ENCODE measurements at places on chromosomes 2 and 18.

DNA sequence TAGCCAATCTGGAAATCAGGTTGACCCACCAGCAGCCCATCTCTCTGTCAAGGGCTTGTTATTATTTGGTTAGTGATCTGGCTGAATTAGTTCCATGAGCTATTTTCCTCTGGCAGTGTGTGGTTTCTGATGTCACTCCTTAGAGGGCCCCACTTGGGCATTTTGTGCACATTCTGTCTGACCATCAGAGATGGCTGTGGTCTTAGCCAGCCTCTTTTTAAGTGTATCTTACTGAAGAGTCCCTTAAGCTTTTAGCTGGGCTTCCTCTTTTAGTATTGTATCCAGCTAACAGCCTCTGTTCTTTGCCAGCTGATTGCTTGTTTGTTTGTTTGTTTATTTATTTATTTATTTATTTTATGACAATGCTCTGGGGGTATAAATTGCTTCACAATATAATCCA is 951.1 kb upstream of the CNTNAP5 start:
- DNase-seq = no peak

GRCh38 chr18:26089293-26090129 is 902 bp downstream of the SS18 start:
- peak; percentile 59 for DNase-seq

DNA sequence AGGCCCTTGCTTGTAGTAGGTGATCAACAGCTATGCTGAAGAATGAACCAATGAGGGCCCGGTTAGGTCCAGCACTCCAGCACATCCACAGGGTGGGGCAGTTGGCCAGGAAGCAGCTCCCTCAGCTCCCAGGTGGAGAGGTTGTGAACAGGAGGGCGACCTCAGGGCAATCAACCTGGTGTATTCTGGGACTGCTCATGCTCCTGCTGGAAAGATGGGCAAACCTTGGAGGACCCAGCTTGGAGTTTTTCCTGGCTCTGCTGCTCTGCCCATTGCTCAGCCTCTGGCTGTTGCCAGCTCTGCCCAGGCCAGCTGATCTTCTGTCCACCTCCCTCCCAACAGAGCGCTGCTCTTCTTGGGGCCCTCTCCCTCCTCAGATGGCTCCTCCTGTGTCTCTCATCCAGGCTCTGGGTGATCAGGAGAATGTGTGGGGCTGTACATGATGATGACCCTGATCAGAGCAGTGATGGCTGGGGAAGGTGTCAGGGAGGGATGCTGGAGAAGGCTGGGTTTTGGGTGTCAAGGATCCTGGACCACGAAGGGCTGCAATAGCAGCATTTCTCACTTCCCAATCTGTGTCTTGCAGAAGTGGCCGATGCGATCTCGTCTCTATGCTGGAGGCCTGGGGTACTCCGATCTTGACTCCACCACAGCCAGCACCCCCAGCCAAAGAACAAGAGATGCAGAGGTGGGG is 3.4 kb downstream of the TCF23 start:
- DNase-seq = no peak

GRCh38 chr2:211512806-211513205 is 956.4 kb downstream of the CPS1 start:
- no peak for DNase-seq

- no peak for DNase-seq
Observed at GRCh38 chr2:99554238-99554637, 64.4 kb upstream of the REV1 start.

GRCh38 chr2:70403267-70404053 is 101.6 kb upstream of the FAM136A start:
- DNase-seq = no peak

DNA sequence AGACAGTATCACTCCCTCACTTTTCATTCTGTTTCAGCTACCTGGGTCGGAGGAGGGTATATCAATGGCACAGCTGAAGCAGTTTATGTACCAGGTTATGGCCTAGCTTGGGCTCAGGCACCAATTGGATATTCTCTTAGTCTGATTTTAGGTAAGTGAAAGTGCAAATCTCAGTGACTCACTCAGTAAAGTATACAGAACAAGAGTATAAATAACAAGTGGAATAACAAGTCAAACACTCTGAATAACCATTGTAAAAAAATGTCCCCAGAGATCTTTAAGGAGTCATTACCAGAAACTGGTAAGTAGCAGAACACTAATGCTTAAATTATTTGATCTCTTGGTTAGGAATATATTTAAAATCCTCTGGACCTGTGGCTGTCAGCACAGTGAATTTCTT is 5.7 kb downstream of the SLC5A7 start:
- no peak for DNase-seq

GRCh38 chr18:10388373-10388772 is 66.1 kb upstream of the APCDD1 start:
- no peak for DNase-seq

- DNase-seq = peak; percentile 81
Observed at GRCh38 chr2:233124421-233125080, 64.4 kb downstream of the INPP5D start.

DNA sequence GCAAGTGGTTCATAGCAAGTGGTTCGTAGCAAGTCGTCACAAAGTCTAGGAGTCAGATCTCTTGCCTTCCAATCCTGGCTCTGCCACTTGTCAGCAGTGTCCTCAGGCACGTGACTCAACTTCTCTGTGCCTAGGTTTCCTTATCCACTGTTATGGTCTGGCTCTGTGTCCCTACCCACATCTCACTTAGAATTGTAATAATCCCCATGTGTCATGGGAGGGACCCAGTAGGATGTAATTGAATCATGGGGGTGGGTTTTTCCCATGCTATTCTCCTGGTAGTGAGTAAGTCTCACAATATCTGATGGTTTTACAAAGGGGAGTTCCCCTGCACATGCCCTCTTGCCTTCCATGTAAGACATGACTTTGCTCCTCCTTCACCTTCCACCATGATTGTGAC is 51.8 kb upstream of the AP1S3 start:
- no peak for DNase-seq

- no peak for DNase-seq
Observed at GRCh38 chr2:34291076-34291475, 692.0 kb upstream of the FAM98A start.

DNA sequence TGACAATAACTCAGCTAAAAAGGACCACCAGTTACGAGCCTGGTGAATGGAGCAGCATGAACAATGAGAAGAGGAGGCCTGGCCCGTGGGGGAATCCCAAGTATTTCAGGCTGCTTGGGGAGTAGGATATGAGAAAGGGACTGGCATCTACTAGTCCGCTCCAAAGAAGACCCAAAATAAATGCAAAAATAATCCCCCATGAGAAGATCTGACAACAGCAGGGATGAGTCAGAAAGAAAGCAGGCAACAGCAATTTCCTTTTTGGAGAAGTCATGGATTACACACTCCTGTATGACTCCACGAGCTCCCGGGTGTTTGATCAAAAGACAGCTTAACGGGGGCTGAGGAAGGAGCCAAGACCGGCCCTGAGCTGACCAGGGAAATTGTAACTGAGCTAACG is 111.4 kb downstream of the SOX11 start:
- no peak for DNase-seq

GRCh38 chr2:106995556-106995955 is 109.6 kb upstream of the ST6GAL2 start:
- no peak for DNase-seq

GRCh38 chr18:8707556-8708300 is 2.4 kb downstream of the MTCL1 start:
- peak; percentile 31 for DNase-seq

DNA sequence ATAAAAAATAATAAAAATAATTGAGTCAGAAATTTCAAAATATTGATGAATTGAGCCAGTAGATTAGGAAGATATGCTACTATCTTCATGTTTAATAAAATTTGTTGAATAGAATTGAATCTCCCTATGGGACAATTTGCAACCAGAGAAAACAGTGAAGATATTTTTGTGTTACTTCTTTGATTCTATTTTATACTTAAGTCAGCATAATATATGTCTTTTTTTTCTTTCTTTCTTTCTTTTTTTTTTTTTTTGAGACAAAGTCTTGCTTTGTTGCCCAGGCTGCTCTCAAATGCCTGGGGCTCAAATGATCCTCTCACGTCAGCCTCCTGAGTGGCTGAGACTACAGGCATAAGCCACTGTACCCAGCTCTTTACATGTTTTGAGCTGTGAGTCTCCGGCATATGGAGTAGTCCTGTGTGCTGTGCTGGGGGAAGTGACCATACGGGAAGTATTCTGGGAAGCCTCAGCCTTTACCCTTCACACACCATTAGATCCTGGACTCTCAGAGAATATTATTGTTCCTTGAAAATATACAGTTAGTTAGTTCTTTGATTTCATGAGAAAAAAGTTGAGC is 13.8 kb upstream of the IAH1 start:
- DNase-seq = no peak

DNA sequence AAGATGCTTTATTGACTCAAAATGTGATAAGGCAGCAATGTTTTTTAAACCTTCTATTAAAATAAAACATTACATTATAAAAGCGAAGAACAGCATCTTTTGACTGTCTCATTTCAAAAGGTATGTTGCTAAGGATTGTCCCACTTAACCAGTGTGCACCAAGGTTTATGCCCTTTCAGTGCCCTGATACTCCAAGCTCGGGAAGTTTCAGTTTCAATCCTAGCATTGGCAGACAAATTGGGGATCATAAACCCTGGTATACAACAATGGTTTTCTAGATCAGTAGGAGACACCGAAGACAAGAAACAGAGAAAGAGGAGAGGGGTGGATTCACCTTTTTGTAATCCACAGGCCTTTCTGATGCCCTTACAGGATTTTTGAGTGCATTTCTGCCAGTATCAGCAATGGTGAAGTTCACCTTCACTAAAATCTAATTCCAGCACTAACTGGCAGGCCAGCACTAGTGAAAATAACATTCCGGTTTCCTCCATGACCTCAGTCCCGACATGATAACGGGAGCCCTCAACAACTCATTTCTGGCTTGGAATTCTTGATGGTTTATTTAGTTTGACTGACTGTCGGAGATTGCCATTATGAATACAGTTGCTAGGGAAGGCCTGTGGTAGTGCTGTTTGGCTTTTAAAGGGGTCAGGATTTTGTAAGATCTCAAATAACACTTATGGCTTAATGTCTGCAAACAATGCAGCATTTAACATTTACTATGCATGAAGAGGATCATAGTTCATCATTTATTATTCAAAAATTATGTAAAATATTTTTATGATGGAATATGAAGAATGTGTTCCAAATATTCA is 33.3 kb upstream of the FIGN start:
- no peak for DNase-seq

- no peak for DNase-seq
Observed at GRCh38 chr2:69493268-69493667, 56.0 kb upstream of the NFU1 start.

GRCh38 chr2:27152796-27153464 is 4.1 kb downstream of the TCF23 start:
- no peak for DNase-seq

GRCh38 chr2:85770369-85770768 is 16.6 kb downstream of the ATOH8 start:
- DNase-seq = no peak

- DNase-seq = no peak
Observed at GRCh38 chr18:79300413-79300812, 95.3 kb upstream of the NFATC1 start.

- no peak for DNase-seq
Observed at GRCh38 chr2:69032336-69032735, 19.4 kb downstream of the ANTXR1 start.

DNA sequence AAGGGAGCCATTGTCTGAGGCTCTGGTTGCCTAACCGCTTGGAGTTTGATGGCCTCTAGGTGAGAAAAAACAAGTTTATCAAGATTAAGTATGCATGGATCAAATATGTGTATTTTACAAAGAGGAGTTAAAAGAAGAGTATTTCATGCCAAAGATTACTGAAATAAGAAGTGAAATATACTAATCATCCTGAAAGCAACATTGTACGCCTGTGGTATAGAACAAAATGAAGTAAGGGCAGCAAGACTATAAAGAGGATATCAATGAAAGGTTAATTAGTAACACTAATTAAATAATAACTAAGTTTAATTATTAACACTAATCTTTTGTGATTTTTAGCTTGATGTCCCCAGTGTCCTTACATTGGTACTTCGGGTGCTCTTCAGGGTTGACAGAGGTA is 276.7 kb downstream of the CALCRL start:
- DNase-seq = no peak

DNA sequence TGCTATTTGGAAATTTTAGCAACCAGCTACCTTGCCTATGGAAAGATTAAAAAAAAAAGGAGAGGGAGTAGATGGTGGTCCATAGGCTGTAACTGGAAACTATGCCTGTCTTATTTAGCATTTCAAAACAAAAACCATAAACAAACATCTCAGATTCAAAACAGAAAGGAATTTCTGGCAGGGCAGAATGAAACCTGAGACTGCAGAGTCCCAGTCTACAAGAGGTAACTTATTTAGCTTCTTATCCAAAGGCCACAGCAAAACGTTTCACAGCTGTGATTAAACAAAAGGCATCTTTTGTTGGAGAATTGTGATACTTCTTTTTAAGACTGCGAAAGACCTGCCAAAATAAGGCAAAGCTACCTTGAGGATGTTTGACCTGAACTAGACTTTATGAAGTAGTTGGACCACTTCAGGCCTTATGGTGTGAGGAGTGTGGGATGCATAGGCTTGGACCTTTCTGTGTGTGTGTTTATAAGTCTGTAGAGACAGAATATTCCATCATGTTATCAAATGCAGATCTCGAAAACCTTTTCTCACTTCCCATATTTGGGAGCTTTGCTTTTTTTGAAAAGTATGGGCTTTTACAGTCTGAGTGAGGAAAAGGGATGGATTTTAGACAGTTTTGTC is 11.0 kb downstream of the CRIM1 start:
- DNase-seq = no peak

DNA sequence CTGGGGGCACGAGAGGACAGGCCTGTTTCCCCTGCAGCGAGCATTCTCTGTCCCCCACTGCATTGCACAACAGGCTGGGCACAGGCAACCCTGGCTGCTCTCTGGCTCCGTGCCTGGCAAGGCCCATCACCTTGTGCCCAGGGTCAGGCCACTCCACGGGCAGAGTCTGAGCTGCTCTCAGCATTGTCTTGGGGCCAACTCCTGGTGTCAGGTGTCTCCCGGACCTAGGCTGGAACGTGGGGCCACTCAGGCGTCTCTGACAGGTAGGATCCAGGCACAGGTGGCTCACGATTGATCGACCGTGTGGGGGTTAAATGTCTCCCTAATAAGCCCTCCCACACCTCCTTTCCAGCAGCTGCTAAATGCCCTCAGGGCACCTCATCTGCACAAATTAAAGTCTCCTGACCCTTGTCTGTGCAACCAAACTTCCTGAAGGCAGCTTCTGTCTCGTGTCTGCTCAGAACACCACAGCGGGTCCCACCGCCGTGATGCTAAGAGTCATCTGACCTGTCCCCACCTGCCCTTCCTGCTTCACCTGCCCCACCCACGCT is 66.6 kb upstream of the GPC1 start:
- no peak for DNase-seq
